ENCODE measurements at places on chromosomes 16 and 17.

DNA sequence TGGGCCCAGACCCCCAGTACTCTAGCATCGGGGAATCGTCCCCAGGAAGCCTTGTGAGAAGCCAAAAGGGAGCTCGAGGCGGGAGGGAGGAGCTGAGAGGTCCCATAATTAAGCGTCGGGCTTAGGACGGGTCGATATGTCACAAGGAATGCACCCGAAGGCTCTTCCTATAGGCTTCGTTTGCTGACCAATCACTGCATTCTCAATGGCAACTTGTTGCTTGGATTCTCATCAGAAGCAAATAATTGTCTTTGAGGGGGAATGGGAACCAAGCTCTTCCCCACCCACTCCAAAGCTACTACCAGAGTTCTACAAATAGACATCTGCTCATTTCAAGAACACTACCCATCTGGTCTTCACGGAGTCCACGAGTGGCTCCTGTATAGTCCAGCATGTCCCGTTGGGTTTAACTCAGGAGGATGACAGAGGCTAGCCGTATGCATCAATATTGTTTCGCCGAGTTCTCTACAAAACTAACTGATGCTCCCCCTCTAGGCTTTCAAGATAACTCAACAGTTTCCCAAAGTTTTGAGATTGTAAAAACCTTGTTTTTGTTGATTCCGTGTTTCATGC, 628 bp upstream of the BLMH start:
- DNase-seq, result peak; percentile 16

GRCh38 chr17:19991252-19991885, 13.7 kb upstream of the AKAP10 start:
- no peak for DNase-seq

DNA sequence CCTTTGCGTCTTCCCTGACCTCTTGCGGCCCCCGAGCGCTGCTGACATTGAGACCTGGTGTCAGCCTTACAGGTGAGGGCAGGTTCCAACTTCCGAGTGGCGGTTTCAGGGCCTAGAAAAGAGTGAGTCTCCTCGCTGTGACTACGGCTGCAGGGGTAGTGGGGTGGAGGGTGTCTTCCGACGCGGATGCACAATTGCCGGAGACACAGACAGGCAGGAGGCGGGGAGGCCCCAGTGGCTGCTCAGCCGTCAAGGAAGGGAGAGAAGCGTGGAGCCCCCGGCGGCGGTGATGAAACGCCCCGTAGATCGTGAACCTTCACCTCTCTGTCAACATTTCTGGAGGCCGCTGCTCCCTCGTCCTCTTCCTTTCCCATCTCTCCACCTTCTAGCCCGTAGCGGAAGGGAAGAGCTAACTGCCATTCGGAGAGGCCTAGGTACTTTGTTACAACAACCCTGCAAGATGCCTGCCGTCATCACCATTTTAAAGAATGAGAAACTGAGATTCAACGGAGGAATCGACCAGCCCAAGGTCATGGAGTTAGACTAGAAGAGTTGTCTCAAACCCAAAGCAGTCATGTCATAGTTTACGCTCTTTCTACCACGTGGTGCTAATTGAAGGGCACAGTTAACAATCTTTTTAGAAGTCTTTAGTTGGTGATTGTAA, 485 bp downstream of the DNAJA3 start:
- no peak for DNase-seq

DNA sequence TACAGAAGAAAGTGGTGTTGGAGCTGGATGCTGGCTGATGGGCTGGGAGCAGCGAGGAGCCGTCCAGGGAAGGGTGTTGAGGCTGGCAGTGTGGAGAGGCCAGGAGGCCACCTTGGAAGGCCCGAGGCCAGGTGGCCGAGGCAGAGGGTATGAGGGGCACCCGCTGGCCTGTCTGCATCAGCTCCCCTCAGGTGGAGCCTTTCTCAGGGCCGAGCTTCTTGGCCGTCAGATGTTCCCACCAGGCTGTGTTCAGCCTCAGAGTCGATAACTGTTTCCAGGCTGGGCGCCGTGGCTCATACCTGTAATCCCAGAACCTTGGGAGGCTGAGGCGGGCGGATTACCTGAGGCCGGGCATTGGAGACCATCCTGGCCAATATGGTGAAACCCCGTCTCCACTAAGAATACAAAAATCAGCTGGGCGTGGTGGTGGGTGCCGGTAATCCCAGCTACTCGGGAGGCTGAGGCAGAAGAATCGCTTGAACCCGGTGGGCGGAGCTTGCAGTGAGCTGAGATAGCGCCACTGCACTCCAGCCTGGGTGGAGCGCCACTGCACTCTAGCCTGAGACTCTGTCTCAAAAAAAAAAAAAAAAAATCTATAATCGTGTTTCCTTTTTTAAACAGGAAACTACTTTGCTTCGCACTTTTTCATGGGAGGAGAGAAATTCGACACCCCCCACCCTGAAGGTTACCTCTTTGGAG, 25.3 kb downstream of the MGRN1 start:
- no peak for DNase-seq

- peak; percentile 89 for DNase-seq
Observed at GRCh38 chr17:28854457-28855335, at the start of gene ERAL1. TSS of gene ERAL1 (plus strand) at chr17:28855016. CDS start at chr17:28855035, 19 bp downstream.

- DNase-seq, result no peak
Observed at GRCh38 chr16:71843572-71843971, 2.2 kb upstream of the ATXN1L start.

DNA sequence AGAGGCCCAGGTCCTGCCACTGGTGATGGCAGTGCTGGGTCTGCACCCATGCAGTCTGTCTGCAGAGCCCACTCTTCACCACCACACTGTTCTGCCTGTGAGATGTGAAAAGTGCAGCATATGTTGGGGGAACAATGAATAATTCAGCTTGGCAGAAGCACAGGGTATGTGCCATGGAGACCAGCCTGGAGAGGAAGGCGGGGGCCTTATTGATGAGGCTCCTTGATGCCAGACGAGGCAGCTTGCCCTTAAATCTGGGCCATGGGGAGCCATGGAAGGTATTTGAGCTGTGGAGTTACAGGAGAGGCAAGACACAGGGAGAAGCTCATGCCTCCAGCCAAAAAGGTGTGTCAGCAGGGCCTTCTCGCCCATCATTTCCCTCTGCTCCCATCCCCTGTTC, 124.7 kb downstream of the C16orf78 start:
- DNase-seq, result no peak

DNA sequence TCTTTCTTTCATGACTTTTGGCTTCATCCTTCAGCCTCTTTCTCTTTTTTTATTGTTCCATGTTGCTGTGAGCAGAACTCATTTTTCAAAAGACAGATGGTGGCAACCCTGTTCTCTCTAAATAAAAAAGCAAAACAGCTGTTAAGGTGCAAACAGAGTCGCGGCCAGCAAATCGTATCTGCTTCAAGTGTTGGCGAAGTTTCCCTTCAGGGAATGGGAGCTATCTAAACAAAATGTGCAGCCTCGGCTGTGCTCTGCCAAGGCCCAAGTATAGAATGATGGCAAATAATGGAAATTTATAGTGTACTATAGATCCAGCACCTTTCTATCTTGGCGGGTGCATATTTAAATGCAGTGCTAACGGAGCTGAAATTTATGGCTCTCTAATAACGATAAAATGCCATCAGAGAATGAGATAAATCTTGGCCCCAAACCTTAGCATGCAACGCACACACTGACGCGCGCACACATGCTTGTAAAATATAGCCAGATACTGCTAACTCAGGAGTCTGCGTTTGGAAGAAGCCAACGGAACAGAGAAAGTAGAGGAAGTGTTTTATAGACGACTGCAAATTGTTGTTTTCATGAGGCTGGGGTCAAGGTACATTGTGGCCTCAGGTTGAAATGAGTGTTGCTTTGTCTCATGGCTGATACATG, 315.5 kb upstream of the RBFOX1 start:
- no peak for DNase-seq

DNA sequence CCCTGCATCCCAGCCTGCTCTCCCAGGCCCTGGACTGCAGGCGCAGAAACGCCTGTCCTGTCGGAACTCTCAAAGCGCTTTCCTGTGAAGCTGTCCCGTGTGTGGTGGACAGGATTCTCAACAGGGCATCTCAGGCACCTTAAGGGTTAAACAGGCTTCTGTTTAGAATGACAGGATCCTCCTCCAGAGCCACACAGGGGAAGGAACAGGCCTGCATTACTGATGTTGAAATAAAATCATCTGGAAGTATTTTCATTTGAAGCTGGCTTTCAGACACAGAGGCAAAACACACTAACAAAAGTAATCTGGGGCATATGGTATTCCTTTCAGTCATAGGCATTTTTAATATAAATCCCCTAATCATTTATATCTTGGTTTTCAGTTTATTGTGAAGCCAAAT, 7.4 kb downstream of the HS3ST3A1 start:
- DNase-seq, result no peak

- DNase-seq, result no peak
Observed at GRCh38 chr17:76543826-76544545, 4.1 kb downstream of the PRCD start.

DNA sequence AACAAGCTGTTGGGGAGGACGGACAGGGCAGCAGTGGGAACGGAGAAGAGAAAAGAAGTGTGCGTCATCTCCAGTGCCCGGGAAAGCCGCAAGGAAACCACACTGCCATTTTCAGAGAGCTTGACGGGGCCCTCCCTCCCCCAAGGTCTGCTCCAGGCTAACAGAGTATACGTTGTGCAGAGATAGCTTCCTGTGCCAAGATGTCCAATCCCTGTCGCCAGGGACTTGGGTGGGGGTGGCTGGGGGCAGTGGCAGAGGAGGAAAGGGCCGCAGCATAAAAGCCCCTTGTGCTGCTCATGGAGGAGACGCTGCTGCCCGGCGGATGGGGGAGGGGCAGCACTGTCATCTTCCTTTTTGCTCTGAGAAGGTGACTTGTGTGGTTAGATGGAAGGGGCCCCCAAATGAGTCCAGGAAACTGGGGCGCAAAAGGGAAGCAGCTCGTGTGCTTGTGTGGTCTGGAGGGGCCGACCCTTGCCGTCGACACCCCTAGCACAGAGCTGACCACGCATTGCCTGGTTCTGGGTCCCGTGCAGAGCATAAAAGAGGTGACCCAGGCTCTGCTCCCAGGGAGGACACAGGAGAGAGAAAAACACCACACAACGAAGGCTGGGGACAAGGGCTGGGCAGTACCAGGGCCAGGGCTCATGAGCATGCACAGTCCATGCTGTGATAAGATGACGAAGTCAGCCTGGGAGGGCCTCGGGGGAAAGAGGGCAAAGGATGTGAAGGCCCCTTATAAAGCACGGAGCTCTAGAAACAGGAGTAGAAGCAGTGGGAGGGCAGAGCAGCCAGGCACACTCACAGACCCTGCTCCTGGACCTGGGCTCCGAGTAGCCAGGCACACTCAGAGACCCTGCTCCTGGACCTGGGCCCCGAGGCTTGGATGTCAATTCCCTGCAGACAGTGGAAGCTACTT, 372.7 kb downstream of the SLC39A11 start:
- no peak for DNase-seq

- no peak for DNase-seq
Observed at GRCh38 chr16:27597361-27597760, 47.4 kb downstream of the KATNIP start.

GRCh38 chr16:25158401-25158800, 46.9 kb downstream of the LCMT1 start:
- no peak for DNase-seq

- DNase-seq, result no peak
Observed at GRCh38 chr17:83124871-83125514, 45.6 kb downstream of the METRNL start.

- DNase-seq, result no peak
Observed at GRCh38 chr16:971981-972315, 1.2 kb upstream of the LMF1 start.
